NCI-H1105 treated with DMSO at 0.1 percent for 48 hours (cell line): ENCODE measurements at places on chromosomes 6 and 20.

DNA sequence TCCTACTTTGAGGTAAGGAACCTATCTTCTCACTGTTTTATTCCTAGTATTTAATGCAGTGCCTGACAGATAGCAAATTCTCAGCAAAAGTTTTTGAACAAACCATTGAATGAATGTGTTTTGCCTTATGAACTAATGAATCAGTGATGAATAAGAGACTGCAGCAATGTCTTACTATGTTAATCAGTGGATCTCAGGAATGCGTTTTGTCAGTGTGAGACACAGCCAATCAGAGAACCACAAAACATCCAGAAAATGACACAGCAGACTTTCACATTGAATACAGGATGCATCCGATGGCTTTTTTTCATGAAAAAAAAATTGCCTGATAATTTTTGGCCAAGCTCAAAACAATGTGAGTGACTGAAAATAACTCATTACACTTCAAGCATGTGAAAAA, 270.5 kb downstream of the BMP2 start:
- DNase-seq = no peak

DNA sequence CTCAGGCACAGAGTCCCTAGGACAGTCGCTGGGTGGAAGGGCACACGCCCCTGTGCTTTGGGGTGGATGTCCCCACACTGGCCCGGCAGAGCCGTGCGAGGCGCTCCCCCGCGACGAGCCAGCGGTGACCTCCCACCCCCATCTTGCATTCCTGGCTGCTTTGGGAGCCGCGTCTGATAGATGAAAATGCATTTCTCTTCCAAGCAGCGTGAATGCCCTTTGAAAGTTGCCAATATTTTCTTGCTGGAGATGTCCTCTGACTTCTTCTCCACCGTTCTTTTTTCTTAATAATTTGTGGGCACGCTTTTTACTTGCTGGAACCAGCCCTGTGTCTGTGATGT, 29.9 kb downstream of the COL20A1 start:
- DNase-seq = no peak

GRCh38 chr6:36839749-36840431, 646 bp upstream of the CPNE5 start:
- peak; percentile 39 for DNase-seq

- DNase-seq = no peak
Observed at GRCh38 chr20:16947479-16947878, 199.3 kb downstream of the OTOR start.

DNA sequence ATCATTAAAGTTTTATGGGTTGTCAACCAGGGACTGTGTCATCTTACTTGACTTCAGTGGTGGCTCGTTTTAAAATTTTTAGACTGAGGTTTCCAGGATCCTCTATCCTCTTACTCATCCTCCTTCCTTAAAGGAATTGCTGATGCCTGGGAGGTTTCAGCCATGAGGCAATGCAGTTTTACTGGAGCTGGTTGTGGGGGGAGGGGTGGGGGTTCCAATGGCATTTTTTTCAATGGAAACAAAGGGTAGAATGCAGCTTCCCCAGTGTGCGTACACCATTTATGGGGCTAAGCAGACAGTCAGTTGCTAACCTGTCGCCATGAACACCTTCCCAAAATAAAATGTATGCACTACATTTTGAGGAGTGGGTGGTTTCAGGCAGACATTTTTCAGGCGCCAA, 88.0 kb downstream of the METTL24 start:
- DNase-seq = no peak

DNA sequence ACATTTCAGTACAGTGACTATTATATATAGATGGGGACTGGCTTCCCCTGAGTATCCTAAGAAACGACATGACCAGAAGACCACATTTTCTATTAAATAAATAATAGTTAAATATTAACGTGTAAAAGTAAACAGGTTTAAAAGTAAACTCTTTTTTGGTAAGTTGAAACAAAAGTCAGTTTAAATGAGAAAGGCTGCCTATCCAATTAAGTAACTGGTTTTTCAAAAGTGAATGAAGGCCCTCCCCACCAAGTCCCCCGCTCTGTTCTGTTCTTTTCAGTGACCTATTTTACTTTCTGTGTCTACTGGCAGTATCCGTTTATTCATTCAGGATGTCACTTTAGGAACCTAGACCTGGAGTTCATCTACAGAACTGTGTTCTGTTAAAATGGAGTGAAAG, 32.0 kb downstream of the QKI start:
- DNase-seq = no peak

DNA sequence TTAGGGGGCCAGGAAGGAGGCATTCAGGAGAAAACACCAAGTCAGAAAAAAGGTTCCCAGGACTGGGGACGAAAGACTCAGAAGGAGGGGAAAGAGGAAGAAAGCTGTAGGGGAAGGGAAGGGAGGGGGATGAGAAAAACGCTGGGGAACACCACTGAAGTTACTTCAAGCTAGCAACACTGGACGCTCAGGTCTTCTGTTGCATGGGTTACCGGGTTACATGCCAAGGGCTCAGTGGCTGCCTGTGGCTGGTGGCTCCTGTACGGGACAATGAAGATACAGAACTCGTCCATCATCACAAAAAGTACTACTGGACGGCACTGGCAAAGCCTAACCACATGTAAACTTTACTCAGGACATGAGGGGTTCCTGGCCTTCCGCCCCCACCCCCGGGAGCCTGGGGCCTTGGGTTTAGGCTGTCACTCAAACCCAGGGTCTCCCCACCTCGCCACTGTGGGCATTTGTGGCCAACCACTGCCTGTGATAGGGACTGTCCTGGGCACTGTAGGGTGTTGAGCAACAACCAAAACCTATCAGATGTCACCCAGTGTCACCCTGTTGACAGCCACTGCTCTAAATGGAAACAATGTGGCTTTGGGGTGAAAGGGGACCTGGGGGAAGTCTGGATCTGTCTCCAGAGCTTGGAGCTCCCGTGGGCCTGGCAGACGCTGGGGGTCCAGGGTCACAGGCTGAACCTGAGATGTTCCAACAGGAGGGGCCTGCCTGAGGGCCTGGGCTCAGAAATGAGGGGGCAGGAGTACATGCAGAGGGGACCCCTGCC, 40.3 kb upstream of the CD93 start:
- DNase-seq = no peak

- DNase-seq = no peak
Observed at GRCh38 chr6:6656287-6656686, 67.8 kb downstream of the LY86 start.
